ENCODE measurements at places on chromosomes 6 and 20. TPM values are rescaled to one million over a fixed set of nuclear protein-coding genes. Genes with fewer than 3 reads are reported as not detected.

DNA sequence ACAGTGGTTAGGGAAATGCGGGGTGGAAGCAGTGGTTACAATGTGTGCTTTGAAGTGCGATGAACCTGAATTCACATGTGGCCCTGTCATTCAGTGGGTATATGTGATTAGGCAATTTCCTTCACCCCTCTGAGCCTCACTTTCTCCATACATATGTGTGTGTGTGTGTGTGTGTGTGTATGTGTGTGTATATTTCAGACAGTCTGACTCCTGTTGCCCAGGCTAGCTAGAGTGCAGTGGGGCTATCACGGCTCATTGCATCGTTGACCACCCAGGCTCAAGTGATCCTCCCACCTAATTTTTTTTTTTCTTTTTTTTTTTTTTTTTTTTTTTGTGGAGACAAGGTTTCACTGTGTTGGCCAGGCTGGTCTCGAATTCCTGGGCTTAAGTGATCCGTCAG is 6.3 kb downstream of the PPP1R14C start:
- DNase-seq, result no peak

GRCh38 chr20:58622671-58623578 is 28.2 kb upstream of the STX16 start:
- peak; percentile 79 for DNase-seq

The OPN5 gene
- total RNA-seq, result 0.06 TPM

The VAPB gene
- 6.7 TPM for total RNA-seq

The GID8 gene
- total RNA-seq, result 25.3 TPM

- DNase-seq, result no peak
Measured at GRCh38 chr6:35797837-35798526, 859 bp upstream of the CLPS start.

- peak; percentile 74 for DNase-seq
Measured at GRCh38 chr20:56987986-56988385, 278.5 kb downstream of the BMP7 start.
